ENCODE measurements at places on chromosomes 6 and 20.

DNA sequence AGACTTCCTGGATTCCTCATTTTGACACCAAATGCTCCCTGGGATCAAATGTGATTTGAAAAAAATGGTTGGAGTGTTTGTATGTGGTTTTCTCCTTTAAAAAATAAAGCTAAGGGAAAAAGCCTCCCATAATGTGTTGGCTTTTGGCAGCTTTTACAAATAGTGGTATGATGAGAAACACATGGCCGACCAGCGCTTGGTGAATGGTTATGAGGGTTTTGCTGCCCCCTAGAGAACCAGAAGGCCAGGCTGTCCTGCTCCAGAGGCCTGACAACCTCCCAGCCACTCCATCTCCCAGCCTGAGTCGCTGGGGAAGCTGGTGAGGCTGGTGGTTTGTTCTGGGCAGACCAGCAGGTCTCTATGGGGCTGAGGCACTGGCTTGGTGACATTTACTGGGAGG lies 69.3 kb downstream of the CLIC5 start:
- DNase-seq: no peak

DNA sequence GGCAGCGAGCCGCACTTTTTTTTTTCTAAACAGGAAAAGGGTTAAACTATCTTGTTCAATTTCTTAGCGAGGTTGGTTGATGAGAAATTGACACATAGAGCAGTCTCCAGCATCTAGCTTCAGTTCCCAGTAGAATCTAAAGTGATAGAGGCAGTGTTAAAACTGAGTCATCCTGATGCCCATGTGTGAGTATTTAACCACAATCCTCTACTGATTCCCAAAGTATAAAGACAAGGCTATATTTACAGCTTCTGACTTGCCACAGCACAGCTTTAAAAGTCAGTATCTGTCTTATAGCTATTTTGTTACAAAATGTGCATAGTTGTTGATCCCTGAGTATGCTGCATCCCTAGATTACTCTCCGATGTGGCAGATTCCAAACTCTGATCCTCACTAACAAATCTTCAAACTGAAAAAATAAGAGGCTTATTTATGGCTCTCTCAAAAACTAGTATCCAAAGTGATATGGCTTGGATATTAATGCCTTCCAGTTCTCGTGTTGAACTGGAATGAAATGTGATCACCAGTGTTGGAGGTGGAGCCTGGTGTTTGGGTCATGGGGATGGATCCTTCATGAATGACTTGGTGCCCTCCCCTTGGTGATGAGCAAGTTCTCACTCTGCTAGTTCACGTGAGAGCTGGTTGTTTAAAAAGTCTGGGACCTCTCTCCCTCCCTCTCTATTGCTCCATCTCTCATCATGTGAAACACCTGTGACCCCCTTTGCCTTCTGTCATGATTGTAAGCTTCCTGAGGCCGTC lies 13.1 kb upstream of the POPDC3 start:
- DNase-seq: no peak

GRCh38 chr6:51398064-51398705 lies 579.5 kb downstream of the TFAP2B start:
- no peak for DNase-seq

DNA sequence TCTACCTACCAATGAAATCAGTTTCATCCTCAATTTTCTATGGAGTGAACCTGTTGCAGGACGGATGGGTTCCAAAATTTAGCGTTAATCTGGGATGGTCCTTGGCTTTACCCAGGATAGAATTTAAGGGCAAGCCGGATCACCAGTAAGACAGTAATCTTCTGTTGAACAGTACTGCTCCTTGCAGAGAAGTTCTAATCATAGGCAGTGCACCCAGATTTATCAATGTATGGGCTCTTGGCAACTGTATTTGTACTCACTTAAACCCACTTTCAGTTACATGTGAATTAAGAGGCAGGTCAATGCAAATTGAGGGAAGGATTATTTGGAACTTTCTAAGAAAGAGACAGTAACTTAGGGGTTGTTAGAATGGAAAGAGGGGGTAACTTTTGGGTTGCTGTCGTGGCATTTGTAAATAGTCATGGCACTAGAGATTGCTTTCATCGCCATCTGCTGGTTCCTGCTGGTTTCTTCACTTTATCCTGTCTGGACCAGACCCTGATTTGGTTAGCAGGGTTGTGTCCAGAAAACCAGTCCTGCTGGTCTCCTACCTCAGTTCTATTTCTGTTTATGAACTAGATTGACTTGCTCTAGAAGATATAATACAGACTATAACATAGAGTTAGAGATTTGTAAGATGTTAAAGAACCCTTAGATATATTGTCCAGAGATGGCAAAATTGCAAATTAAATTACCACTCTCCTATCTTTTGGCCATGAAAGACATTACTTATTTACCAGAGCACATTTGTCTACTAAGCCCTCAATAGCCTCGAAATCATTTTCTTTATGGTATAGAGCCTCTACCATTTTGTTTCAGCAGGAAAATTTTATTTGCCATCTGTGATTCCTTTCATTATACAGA lies 646.3 kb downstream of the UTRN start:
- DNase-seq: peak; percentile 12

DNA sequence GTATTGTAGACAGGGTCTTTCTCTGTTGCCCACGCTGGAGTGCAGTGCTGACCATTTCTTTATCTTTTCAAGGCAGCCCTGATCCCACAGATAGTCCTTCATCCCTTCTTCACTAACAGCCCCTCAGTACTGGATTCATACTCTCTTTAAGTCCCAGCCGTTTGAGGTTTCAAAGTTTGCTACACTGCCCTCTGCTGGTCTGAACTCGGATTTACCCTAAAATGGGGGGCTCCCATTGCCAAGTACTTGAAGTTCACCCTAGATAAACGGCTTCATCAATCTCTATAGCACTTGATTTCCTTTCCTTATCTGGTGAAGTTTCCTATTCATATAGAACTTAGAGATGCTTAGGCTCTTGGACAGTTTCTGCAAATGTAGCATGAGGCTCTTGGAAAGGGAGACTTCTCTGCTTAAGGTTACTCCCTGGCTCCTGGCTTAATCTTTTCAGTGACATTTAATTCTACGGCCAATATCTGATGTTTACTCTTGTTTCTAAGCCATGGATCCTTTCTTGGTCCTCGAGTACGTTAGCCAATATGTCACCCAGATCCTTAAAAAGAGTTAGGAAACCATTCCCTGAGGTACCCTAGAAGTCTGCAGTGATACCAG lies 21.4 kb upstream of the PREP start:
- peak; percentile 48 for DNase-seq

- DNase-seq: no peak
Measured at GRCh38 chr6:170176136-170176897, 114.6 kb downstream of the DLL1 start.

DNA sequence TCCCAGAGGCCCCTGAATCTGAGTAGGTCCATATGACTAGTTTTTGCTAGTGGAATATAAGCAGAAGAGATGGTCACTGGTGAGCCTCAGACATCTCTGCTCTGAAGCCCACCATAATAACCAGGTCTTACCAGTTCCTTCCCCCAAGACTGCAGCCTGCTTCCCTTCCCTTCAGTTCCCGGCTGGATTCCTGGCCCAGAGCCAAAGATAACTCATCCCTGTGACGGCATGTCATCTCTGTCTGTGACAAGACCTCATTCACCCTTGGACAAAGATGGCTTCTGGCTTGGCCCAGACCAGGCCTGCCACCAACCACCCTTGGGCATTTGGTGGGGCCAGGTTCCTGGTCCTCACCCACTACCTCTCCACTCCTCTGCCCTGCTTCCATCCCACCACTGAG lies 145.5 kb upstream of the TOP1 start:
- no peak for DNase-seq

DNA sequence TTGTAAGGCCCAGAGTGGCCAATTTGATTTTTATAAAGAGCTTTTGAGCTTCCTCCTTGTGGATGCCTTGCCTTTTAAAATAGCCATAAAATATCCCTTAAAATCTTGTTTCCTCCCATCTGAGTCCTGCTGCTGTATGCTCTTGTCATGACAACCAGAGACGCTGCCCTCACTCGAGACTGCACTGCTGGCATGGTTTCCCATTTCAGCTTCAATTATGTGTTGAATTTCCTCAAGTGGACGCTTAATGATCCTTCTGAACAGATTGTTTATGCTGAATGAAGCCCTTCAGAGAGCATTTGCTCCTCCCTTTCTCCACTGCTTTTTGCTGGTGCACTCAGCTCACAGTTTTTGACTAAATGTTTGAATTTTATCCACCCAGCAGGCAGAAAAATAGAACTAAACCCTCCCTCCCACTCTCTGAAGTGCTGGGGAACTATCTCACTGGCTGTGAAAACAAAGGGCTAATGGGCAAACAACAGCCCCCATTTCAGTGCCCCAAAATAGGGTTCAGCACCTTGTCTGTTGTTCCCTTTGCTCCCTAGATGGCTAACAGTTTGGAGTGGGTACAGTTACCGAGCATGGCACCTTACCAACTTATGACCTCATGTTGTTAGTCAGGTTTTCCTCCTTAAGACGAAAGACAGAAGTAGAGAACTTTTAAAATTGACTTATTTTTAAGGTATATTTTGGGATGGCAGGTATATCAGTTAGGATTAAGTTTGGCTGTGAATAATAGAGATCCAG lies 45.5 kb upstream of the RNF8 start:
- DNase-seq: no peak

DNA sequence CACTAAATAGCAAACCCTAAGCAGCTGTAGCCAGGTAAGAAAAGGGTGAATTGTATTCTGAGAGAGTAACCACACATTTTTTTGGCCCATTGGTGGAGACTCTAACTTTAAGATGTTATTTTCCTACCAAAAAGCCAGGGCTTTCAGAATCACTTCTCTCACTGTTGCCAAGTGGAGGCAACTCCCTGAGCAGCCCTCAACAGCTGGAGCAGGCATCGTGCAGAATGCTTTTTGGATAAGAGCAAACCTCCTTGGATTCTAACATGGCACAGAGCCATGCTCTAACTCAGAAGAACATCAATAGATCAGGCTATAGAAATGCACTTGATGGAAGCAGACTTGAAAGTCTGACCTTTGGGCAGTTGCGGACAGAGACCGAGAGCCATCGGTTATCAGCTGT lies 722.2 kb upstream of the CHD6 start:
- DNase-seq: no peak

DNA sequence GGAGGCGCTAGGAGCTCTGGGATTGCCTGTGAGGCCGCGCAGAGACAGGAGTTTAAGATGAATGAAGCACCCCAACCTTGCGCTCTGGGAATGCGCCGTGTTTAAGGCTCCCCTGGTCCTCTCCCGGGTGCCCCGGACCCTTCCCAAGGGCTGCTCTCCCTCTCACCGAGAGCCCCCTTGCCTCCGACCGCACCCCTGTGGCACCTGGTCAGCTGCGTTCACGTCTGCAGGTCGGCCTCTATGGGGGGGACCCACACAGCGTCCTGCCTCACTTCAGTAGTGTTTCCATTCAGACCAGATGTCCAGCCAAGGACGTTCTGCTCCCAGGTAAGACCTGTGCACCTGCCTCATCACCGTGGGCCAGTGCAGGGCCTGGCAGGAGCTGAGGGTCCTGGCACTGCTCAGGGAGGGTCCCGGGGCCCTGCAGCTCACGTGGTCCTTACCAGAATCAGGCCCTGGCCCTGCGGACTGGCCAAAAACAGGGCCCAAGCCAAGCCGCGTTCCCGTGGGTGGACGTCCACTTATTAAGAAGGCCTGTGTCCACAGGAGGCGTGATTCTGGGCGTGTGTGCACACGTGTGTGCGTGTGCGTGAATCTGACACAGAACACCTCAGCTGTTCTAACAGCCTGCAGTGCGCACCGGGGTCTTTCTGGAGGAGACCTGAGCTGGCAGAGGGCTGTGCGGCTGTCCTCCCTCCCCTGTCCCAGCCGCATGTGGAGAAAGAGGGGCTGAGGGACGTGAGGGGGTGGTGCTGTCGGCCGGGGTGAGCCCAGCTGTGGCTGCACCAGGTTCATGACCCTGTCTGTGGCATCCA lies 79.9 kb upstream of the BHLHE23 start:
- no peak for DNase-seq

DNA sequence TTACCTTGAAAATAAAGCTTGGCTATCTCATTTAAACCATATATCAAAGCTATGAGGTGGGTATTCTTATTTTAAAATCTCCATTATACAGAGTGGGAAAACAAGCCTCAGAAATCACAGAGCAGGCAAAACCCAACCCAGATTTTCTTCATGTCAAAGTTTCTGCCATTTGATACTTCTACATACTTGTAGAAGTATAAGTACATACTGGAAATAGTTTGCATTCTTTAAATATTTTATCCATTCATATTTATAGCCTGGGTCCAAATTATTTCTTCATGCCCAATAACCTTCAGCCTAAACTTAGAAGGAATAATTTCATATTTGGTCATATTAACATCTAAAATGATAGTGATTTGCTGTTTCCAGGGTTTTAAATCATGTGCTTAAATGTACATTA lies 61.8 kb downstream of the MLIP start:
- no peak for DNase-seq

DNA sequence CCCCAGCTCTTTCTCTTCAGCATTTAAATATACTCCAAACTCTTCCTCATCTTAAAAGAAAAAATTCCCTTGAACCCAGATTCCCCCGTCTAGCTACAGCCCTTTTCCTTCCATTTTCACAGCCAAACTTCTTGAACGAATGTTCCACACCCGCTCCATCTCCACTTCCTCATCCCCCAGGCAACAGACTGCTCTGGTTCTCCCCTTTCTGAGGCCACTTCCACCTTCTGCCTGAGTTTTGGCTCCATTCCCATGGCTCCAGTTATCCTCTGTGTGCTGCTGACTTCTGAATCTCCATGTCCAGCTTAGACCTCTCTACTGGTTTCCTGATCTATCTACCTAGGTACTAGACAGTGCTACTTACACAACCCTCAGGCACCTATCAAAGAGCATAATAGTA lies 106.4 kb downstream of the RALGAPA2 start:
- no peak for DNase-seq

- DNase-seq: no peak
Measured at GRCh38 chr6:41455818-41456217, 90.4 kb upstream of the FOXP4 start.

- DNase-seq: peak; percentile 34
Measured at GRCh38 chr20:35617397-35618262, 2.0 kb downstream of the SPAG4 start.

DNA sequence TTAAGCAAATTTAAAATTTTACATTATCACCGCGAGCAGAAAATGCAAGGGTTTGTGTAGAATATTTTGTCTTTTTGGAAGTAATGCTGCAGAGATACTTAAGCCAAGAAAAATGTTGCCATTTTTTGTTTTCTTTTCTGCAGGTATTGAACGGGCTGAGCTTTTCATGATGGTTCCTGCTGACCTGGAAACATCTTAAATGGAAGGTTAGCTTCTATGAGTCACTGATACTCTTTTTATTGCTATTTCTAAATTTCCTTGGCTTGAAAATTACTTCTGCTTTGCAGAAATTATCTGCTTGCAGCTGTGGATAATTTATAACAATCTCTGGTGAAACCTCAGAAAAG lies 12.7 kb downstream of the SYTL3 start:
- DNase-seq: no peak

GRCh38 chr6:75504465-75505222 lies 11.0 kb upstream of the FILIP1 start:
- DNase-seq: no peak
